ENCODE measurements at places on chromosomes 4 and X.

- peak; percentile 73 for DNase-seq
These were observed 5.1 kb downstream of the FBXL5 start for GRCh38 chr4:15649914-15650545.

DNA sequence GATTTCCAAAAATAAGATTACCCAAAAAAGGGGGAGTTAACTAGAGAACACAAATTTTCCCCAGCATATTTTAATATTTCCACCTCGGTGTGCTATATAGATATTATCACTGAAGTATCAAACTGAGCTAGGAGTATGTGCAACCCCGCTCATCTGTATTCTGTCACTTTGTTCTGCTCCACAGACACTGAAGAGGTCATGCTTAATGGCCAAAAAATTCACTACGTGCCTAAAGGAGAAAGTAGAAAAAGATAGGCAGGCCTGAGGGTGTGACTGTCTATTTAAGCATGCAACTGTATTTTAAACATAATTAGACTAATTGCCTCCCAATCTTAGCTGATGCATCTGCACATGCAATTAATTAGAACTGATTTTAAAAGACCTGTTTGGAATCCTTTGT is 24.5 kb downstream of the SH3RF1 start:
- DNase-seq, result no peak

DNA sequence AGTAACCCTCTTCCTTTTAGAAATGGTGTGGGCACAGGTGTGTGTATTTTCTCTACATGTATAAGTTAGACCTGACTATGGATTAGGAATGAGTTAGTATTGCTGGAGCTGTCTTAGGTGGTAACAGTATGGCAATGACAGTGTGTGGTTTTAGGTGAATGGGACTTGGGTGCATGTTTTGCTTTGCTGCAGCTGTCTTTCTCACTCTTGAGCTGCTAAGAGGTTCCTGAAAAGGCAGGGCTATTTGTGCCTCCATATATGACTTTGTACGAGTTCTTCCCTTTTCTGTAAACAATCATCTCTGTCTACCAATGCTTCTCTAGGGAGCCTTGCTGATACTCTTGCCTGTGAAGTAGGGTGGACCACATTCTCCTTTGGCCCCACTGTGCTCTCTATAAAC is 234.8 kb upstream of the HHIP start:
- no peak for DNase-seq

GRCh38 chrX:154020536-154021115 is 924 bp upstream of the IRAK1 start:
- DNase-seq, result no peak

DNA sequence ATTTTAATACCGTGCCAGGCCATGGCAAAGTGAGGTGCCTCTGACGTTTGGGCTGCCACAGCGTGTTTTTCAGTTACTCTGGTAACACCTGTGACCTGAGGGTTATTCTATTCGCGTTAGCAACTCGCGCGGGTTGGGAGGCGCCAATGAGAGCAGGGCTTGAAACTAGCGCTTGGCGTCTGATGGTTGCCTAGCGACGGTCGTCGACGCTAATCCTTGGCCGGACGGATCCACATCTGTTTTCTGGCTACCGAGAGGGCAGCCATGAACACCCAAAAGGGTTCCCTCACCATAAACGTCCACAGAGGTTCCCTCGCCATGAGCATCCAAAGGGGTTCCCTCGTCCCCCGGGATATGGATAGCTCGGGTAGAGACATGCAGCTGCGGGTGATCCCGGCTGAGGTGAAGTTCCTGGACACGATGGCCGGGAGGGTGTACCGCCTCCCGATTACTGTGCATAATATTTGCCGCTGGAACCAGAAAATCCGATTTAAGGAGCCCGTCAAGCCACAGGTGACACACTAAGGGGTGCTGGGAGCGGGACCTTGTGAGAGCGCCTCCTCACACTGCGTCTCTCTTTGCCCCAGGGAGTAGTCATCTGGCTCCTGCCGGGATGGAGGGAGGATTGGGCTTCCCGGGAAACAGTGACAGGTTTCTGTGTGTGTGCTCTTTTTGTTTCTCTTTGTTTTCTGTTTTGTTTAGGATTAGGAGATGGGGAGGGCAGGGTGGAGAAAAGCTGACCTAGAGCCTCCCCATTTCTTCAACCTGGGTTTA is at the start of gene CFAP47:
CFAP47 (plus strand) TSS at position 199 of the 774 bp plus-strand sequence; CDS start at position 265, 66 bp downstream.
- DNase-seq, result no peak

GRCh38 chrX:39381422-39381821 is 580.2 kb downstream of the MID1IP1 start:
- no peak for DNase-seq

GRCh38 chrX:46125111-46125510 is 420.1 kb downstream of the ZNF674 start:
- DNase-seq, result no peak

Measured in NCI-H1694 treated with DMSO at 0.1 percent for 48 hours (cell line).